ENCODE measurements at places on chromosomes 11 and 22.

DNA sequence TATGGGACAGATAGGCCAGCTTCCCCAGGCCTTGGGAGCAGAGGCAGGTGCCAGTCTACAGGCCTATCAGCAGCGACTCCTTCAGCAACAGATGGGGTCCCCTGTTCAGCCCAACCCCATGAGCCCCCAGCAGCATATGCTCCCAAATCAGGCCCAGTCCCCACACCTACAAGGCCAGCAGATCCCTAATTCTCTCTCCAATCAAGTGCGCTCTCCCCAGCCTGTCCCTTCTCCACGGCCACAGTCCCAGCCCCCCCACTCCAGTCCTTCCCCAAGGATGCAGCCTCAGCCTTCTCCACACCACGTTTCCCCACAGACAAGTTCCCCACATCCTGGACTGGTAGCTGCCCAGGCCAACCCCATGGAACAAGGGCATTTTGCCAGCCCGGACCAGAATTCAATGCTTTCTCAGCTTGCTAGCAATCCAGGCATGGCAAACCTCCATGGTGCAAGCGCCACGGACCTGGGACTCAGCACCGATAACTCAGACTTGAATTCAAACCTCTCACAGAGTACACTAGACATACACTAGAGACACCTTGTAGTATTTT, 26.6 kb upstream of the L3MBTL2 start:
- no peak for DNase-seq

- no peak for DNase-seq
Observed at GRCh38 chr11:133525976-133526375, 6.3 kb downstream of the OPCML start.

DNA sequence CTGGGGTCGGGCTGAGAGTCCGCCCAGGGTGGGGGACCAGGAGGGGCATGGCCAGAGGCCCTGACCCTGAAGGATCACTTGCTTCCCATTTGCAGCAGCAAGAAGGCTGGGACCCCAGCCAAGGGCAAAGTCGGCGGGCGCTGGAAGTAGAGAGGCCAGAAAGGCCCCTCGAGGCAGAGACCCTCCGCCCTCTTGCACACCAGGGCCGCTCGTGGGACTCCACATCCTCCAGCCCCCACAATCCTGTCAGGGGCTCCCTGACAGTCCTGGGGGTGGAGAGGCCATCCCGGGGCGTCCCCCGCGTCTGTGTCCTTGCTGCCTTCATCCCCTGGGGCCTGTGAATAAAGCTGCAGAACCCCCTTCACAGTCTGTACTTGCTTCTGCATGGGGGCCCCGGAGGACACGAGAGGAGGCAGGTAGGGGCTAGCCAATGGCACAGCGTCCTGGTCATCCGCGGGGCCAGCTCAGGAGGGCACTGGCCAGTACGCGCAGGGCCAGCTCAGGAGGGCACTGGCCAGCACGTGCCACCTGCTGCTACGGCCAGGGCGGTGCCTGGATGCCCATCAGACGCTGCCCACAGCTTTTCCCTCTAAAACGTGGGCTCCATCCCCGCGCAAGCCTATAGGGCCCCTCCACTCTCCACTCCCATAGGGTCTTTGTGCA, 8.7 kb upstream of the MRPL23 start:
- no peak for DNase-seq

- no peak for DNase-seq
Observed at GRCh38 chr11:65625628-65626342, 10.2 kb downstream of the PCNX3 start.

- no peak for DNase-seq
Observed at GRCh38 chr11:83041126-83041525, 30.6 kb downstream of the RAB30 start.

GRCh38 chr11:87443707-87444106, 406.0 kb downstream of the TMEM135 start:
- no peak for DNase-seq

GRCh38 chr22:43295173-43295572, 48.0 kb downstream of the SCUBE1 start:
- DNase-seq = no peak

DNA sequence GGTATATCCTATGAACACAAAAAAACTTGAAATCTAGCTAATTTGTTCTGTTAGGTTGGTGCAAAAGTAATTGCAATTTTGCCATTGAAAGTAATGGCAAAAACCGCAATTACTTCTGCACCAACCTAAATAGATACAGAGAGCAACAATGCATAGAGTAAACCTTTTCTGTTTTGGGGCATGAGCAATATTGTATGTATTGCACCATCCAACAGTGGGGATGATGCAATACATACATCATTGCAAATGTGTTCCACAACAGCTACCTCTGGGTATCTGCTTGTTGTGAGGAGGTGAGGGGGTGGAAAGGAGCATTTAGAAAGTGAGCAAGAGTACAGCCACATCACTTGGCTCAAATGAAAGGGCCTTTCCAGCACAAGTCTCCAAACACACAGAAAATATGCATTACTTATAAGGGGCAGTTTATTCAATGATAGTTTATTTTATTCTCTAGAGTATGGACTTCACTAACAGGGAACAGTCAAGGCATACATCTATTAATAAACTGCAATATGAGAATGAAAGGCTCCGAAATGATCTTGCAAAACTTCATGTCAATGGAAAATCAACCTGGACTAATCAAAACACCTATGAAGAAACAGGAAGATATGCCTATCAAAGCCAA, 77.3 kb downstream of the DEUP1 start:
- no peak for DNase-seq

DNA sequence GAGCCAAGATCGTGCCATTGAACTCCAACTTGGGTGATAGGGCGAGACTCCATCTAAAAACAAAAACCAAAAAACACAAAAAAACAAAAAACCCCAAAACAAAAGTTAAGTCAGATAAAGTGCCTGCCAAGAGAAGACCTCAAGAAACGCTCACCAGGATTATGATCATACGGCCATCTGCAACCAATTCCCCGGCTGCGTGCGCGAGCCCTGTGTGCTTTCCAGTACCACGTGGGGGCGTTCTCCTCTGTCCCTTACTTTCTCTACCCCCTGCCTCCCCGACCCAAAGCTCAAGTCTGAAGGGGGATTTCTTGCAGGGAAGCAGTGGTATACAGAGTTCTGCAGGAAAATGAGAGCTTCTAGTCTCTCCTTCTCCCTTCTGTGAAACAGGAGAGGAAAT, 10.5 kb upstream of the RPS19BP1 start:
- DNase-seq = no peak

DNA sequence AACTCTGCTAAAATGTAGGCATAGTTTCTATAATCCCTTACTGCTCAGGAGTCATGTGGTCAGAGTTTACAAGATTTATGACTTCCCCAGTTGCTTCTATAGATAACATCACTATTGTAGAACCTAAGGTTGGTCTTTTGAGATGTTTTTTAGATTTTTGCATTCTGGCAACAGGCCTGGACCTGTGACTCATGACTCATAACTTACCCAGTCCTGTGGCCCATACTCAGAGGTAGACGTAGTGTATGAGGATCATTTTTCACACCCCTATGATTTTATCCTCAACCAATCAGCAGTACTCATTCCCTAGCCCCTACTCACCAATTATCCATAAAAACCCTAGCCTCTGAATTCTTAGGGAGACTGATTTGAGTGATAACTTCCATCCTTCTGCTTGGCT, 384.4 kb upstream of the DDI1 start:
- DNase-seq = no peak

DNA sequence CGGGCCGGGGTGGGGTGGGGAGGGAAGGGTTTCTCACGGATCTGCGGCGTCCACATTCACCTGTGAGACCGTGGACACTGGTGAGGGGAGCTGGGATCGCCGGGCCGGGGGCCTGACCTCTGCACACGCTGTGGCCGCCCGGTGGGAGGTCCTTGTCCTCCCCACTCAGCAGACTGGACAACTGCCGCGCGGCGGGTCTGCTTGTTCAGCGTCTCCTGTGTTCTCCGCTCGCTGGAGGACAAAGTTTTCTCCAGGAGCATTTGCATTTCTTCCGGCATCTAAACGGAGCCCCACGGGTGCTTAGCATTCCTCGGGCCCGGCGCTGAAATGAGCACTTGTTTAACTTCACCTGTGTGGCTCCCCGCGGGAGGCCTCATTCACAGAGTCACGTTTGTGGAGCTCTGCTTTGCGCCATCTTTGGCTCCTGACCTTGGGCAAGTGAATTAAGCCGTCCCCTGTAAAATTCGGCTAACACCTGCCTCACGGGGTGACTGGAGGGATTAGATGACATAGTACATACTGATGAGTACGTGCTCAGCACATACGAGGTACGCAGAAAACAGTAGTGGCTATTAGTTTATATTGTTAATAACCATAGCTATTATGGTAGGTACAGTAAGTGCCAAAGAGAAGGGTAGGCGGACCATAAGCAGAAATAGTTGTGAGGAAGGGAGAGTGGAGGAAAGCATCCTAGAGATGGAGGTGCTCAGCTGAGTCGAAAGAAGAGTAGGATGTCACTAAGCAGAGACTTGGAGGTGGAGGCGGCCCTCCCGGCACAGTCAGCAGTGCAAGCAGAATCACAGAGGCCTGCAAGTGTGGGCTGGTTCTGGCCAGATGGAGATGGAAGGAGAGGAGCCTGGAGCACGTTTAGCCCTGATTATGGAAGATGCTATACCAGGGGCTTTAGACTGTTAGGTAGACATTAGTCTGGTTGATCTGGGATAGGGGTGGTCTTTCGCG, 885 bp downstream of the TRMU start:
- DNase-seq = no peak

DNA sequence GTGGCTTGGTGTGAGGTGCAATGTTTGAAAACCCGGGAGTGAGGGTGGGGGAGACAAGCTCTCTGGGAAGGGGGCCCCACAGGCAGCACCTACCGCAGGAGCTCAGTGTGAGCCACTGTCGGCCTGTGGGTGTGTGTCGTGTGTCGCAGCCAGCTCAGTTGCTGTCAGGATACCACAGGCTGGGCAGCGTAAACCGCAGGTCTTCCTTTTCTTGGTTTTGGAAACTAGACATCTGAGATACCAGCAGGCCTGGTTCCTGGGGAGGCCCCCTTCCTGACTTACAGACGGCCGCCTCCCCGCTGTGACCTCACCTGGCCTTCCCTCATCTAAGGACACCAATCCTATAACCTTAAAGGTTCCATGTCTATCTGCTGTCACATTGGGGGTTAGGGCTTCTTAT, 19.4 kb downstream of the IRF7 start:
- DNase-seq = no peak

DNA sequence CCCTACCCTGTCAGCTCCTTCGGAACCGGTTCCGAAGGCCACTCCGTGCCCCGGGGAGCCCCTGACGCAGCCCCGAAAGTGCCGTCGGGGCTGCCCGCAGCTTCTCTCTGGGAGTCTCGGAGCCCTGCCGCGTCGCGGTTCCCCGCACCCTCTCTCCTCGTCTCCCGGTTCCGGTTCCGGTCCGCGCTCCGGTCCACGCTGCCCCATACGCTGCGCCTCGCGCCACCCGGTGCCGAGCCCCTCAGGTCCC, 618 bp downstream of the MTA2 start:
- no peak for DNase-seq

DNA sequence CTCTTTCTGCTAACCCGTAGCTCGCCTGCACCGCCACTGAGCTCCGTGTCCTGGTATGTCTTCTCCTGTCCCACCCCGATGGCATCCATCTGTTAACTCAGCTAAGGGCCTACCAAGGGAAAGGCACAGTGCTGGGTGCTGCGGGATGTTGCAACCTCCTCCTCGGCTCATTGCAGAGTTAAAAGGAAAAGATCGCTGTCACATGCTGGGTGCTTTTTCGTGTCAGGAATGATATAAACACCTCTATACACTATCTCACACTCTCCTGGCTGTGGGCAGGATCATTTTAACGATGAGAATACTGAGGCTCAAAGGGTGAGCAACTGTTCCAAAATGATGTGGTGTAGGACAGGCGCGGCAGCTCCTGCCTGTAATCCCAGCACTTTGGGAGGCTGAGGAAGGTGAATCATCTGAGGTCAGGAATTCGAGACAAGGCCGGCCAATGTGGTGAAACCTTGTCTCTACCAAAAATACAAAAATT, 10.1 kb downstream of the TXN2 start:
- DNase-seq = no peak

DNA sequence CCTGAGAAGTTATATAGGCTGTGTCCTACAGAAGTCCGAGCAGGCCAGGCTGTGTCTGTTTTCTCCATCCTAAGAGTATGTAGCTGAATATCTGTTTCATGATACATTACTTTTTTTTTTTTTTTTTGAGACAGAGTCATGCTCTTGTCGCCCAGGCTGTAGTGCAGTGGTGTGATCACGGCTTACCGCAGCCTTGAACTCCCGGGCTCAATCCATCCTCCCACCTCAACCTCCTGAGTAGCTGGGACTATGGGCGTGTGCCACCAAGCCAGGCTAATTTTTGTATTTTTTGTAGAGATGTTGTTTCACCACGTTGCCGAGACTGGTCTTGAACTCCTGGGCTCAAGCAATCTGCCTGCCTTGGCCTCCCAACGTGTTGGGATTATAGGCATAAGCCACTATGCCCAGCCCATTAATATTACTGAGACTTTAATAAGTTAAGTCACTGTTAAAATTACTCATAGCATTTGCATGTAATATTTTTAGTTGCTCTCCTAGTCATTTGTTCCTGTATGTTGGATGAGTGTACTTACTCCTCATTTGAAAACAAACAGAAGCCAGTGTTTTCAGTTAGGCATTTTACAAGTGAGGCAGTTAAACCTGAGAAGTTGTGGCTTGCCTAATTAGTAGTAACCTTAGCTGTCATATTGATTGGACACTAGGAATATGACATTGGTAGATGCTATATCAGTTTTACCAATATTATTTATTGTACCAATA, 26.1 kb downstream of the DRG1 start:
- no peak for DNase-seq

DNA sequence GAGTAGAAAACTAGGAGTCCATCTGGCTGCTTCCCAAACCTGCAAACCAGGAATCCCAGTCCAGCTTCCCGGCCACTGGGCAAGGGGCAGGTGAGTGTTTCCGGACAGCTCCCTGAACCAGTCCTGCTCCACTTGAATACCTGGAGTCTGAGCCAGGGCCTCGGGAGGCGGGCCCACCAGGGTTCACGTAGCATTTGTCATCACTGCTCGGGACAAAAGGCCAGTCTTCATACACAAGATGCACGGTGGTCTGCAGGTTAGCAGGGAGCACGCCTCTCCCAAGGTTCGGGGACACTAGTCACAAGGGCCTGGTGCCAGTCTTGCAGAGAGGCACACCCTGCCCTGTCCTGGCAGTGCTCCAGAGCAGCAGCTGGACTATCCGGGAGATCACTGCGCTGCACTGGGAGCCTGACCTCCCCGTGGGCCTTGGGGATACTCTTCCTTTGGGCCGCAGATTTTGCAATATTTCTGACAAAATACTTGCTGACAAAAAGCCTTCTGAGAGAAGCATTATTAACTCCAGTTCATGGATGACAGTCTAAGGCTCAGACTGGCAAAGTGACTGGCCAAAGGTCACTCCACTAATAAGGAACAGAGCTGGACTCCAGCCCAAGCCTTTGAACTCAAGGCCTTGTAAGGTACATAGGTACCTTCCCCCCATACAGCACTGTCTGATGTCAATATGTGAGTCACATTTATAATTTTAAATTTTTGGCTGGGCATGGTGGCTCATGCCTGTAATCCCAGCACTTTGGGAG, 25.1 kb downstream of the CD6 start:
- DNase-seq = no peak

- DNase-seq = no peak
Observed at GRCh38 chr11:65107078-65107477, 4.6 kb upstream of the TM7SF2 start.

GRCh38 chr22:42893371-42894150, 36.5 kb upstream of the ARFGAP3 start:
- no peak for DNase-seq

- no peak for DNase-seq
Observed at GRCh38 chr11:14261066-14261465, 97.9 kb downstream of the RRAS2 start.
